ENCODE measurements at places on chromosomes 13 and 19. TPM values are rescaled to one million over a fixed set of nuclear protein-coding genes. Genes with fewer than 3 reads are reported as not detected.

DNA sequence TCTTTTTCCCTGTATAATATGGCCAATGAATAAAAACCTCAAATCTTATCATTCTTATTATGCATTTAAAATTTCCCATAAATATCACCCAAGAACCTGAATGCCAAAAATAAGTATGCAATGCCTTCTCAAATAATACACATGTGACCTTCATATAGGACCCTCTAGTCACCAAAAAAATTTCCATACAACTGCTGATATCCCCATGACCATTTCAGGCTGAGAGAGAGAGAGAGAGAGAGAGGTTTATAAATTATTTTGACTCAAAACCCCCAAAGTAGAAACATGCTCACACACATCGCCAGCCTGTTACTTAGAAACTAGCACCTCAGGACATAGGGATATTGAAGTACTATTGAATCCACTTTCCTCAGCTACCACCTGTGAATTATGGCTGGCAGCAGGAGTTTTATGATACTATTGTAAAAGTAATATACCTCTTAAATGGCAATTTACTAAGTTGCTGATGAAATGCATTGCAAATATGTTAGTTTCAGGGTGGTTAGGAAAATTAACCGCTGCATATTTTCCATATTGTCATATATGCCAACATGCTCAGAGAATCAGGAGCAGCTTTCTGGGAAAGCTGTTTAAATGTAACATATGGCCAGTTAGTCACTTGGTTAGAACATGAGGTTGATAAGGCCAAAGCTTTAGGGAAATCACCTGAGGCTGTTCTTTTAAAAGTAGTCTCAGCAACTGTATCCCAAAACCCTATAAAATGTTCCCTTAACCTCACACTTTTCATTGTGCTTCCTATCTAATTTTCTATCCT lies 230.8 kb downstream of the DCT start:
- H3K27ac ChIP-seq = no peak overlapping the region
- peaks cover 22% of the 10 kb centered on the region for H3K36me3 ChIP-seq
- H3K4me1 ChIP-seq = peaks cover 13% of the 10 kb centered on the region
- no peaks in the 10 kb centered on the region for H3K27me3 ChIP-seq
- no peak overlapping the region for H3K4me3 ChIP-seq
- no peak for DNase-seq

DNA sequence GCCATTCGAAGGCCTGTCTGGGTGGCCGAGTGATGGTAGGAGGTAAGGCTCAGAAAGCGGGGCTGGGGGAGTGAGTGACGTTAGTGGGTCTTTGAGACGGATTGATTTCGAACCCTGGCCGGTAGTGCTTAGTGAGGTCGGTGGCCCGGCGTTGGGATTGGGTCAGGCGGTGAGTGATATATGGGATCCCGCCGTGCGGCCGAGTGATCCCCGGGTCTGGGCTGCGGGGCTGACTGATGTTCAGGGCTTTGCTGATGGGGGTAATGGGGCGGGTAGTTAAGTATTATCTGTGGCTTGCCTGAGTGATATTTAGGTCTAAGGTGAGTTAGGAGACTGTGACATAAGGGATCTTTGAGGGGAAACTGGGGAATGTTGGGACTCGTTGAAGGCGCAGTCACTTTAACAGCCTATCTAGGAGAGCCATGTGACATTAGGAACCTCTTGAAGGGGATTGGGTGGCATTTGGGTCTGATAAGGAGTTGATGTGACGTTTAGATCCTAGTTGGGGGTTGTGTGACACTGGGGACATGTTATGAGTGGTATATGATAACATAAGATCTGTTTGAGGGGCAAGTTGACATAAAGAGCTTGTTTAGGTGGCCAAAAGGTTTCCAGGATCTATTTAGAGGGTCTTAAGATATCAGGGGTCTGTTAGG lies 543 bp downstream of the PSMC4 start:
- H3K4me1 ChIP-seq = peaks cover 28% of the 10 kb centered on the region
- no peaks in the 10 kb centered on the region for H3K27me3 ChIP-seq
- DNase-seq = peak; percentile 23
- peak overlapping the region; percentile 98 for H3K4me3 ChIP-seq

DNA sequence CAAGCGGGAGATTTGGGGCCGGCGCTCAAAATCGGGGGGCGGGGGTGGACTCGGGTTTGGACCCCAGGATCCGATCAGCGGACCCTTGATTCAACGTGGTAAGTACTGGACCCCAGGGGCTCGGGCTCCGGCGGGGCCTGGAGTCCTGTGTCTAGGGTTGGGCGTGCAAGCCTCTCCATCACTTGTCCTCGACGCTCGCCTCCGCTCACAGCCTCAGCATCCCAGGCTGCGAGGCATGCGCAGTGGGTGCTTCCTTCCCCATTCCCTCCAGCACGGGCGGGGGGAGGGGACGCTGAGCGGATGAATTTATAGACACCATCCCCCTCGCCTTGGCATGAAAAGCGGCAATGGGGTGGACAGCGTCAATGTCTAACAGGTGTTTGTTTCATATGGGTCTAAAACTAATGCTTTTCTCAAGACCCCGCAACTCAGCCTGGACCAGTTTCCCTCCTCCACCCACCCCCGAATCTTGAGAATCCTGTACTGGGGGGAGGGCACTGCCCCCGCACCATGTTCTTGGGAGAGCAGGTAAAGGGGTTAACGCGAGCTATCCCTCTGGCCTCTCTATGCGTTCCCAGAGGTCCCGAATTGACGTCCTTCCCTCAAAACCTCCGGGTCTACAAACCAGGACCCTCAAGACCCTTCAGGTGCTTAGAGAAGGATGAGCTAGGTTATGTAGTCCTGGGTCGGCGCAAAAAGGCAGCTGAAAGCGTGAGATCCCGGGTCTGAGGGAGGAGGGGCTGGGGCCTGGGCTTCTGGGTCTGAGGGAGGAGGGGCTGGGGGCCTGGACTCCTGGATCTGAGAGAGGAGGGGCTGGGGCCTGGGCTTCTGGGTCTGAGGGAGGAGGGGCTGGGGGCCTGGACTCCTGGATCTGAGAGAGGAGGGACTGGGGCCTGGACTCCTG lies 579 bp downstream of the CPT1C start:
- H3K27ac ChIP-seq = peak overlapping the region; percentile 91
- peaks cover 7% of the 10 kb centered on the region for H3K36me3 ChIP-seq
- peaks cover 22% of the 10 kb centered on the region for H3K4me1 ChIP-seq
- peaks cover 6% of the 10 kb centered on the region for H3K27me3 ChIP-seq

- no peak overlapping the region for H3K27ac ChIP-seq
- H3K27me3 ChIP-seq = no peaks in the 10 kb centered on the region
- no peak overlapping the region for H3K4me3 ChIP-seq
- H3K4me1 ChIP-seq = peaks cover 30% of the 10 kb centered on the region
These were observed 1554.9 kb downstream of the EFNB2 start for GRCh38 chr13:104980586-104980985.

The CEACAM7 gene
- total RNA-seq = not detected

DNA sequence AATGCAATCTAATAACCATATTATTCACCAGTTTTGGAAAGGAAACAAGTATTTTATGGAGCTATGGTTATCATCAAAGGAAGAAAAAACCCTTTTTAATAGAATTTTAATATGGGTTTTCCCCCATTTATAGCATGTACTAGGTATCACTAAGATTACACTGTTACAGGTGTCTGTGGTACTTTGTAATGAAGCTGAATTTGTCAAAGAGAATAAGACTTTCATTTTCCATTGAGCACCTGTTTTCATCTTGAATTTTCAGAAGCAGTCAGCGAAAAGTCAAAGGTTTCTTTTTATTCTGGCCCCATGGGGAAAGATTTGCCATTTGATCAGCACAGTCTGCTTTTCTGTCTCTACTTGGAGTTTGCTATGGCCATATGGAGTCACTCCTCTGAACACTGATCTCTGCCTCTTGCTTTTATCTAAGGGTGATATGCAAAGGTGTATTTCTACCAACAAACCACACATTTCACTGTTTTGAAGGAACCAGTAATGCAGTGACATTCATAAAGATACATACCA lies 590.0 kb downstream of the DCT start:
- H3K27me3 ChIP-seq = no peaks in the 10 kb centered on the region
- H3K4me3 ChIP-seq = no peak overlapping the region
- no peaks in the 10 kb centered on the region for H3K36me3 ChIP-seq
- no peak for DNase-seq

- H3K27ac ChIP-seq = peak overlapping the region; percentile 99
- DNase-seq = no peak
- peaks cover 11% of the 10 kb centered on the region for H3K4me1 ChIP-seq
- H3K27me3 ChIP-seq = no peaks in the 10 kb centered on the region
These were observed 693 bp upstream of the TMED1 start for GRCh38 chr19:10836479-10837330.
